ENCODE measurements at places on chromosomes 11 and 22. TPM values are rescaled to one million over a fixed set of nuclear protein-coding genes. Genes with fewer than 3 reads are reported as not detected.

The CARS1 gene
- total RNA-seq: 106 TPM

The SEPTIN3 gene
- total RNA-seq: 2.8 TPM

The CD3G gene
- total RNA-seq: 223 TPM

The CHRM1 gene
- total RNA-seq: not detected

The PTPRJ gene
- total RNA-seq: 83.0 TPM

The DEPDC7 gene
- 1.1 TPM for total RNA-seq

DNA sequence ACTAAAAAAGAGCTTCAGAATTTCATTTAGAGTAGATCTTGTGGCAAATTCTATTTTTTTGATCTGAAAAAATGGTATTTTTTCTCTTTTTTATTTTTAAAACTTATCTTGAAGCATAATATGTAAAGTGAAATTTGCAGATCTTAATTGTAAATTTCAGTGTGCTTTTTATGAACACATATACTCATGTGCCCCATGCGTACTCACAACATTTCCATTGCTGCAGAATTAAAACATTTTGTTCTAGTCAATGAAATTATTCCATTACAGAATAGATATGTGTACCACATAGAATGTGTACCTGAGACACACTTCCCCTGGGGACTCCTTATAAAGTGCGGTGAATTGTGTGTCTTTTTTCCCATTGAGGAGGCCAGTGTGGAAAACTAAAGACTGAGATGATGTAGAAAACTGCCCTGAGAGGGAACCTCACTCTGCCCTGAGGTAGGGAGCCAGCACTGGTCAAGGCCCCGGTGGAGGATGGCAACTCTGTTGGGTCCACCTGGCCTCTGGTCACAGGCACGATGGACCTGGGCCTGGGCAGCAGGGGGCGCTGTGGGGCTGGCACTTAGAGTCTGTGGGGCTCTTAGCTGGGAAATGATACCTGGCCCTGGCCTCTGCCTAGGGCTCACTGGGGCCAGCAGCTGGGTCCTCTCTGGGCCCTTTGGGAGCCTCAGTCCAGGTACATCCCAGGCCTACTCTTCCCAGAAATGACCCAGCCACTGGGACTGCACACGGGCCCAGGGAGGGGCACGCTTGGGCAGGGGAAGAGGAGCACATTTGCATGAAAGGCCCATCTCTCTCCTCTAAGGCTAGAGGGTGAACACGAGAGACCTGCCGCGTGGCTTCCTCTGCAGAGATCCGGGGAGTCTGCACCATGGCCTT, 77.9 kb upstream of the TOP3B start:
- DNase-seq: peak; percentile 69

DNA sequence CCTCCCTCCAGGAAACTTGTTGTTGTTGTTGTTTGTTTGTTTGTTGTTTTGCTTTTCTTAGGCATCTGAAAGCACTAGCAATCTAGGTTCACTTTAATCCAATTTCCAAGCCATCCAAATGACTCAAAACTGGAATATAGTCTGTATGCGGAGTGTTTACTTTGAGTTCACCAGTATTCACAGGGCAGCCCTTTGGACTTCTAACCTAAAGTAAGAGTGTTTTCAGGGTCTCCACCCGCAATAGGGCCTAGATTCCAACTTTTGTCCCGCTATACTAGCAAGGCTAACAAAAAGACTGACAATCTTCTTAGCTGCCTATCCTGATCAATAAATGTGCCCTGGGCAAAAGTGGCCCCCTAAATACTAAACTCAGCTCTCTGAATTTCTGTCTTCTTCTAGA, 13.6 kb downstream of the PGM2L1 start:
- no peak for DNase-seq

GRCh38 chr11:110392056-110392455, 37.7 kb upstream of the FDX1 start:
- DNase-seq: no peak

- DNase-seq: no peak
Measured at GRCh38 chr11:101807531-101807930, 107.3 kb upstream of the CEP126 start.

DNA sequence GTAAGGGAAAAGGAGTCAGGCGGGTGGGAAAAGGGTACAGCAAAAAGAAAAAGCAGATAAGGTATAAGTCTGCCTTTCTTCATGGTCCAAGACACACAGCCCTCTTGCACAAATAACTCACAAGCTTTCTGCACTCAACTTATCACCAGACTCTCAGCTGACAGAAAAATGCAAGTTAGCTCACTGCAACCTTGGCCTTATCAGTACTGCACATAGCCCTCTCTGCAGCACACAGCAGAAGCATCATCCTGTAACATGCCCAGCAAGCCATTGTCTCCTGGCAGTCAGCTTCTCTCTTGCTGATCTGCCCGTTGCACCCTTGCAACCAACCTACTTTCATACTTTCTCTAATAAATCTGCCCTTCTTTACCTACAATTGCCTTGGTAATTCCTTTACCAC, 5.8 kb downstream of the ZBTB44 start:
- no peak for DNase-seq

DNA sequence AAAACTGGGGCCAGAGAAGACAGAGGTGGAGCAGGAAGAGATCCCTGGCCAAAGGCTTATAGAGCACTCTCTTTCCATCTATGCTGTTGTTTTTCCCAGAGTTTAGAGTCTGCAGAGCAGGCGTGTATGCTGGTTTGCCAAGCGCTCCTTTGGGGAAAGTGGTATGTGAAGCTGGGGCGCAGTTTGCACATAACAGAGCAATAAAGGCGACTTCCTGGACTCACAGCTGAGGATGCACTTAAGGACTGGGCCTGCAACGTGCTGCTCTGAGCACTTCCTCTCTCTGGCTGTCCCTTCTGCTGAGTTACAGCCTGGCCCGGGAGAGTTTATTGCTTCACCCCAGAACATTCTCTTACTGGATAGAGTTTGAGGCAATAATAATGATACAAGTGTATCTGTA, 41.7 kb downstream of the THAP12 start:
- no peak for DNase-seq

- DNase-seq: no peak
Measured at GRCh38 chr11:66279092-66279734, 1.2 kb downstream of the CNIH2 start.

- no peak for DNase-seq
Measured at GRCh38 chr11:63556404-63557013, 6.7 kb downstream of the PLAAT2 start.

DNA sequence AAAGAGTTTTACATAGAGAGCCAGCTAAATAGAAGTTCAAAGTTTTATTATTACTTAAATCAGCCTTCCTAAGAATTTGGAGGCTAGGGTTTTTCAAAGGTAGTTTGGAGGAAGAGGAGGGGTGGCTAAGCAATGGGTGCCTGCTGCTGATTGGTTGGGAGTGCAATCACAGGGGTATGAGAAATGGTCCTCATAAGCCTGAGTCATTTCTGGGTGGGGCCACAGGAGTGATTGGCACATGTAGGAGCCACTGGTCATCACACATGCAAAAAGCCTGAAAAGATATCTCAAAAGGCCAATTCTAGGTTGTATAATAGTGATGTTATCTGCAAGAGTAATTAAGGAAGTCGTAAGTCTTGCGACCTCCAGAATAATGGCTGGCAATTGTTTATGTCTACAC, 12.9 kb downstream of the OR51L1 start:
- DNase-seq: no peak

DNA sequence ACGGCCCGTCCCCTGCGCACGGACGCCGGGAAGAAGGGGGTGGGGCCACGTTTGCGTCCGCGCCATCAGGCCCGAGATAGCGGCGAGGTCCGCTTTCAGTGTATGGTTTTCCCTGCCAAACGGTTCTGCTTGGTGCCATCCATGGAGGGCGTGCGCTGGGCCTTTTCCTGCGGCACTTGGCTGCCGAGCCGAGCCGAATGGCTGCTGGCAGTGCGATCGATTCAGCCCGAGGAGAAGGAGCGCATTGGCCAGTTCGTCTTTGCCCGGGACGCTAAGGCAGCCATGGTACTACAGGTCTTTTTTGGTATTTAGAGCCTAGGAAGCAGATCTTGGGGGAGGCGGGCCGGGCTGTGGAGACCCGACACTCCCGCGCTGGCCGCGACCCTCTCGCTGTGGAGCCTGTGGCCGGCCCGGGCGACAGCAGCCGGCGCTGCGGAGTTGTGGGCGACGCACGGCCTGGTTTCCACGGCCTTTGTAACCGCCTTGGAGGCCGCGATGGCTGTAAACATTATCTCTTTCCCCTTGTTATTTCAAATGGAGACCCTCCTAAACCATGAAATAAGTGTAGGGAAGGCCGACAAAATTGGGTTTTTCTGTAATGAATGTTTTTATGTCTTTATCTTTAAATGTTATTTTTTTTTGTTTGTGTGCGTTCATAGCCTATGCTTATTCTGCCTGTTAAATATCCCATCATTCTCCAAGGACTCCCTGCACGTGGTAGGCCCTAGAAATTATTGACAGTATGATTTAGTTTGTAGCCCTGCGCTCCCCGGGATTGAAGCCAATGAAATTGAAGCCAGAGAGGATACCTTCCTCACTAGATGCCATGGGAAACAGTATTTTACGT, at the start of gene AASDHPPT:
Gene AASDHPPT, plus strand, starts transcription at position 54 of the 847 bp plus-strand sequence. Its CDS starts 49 bp downstream, at position 103.
- DNase-seq: no peak

- DNase-seq: no peak
Measured at GRCh38 chr22:19016081-19016766, 80.1 kb upstream of the PRODH start.

GRCh38 chr11:93198215-93198845, 539 bp upstream of the SLC36A4 start:
- DNase-seq: no peak

DNA sequence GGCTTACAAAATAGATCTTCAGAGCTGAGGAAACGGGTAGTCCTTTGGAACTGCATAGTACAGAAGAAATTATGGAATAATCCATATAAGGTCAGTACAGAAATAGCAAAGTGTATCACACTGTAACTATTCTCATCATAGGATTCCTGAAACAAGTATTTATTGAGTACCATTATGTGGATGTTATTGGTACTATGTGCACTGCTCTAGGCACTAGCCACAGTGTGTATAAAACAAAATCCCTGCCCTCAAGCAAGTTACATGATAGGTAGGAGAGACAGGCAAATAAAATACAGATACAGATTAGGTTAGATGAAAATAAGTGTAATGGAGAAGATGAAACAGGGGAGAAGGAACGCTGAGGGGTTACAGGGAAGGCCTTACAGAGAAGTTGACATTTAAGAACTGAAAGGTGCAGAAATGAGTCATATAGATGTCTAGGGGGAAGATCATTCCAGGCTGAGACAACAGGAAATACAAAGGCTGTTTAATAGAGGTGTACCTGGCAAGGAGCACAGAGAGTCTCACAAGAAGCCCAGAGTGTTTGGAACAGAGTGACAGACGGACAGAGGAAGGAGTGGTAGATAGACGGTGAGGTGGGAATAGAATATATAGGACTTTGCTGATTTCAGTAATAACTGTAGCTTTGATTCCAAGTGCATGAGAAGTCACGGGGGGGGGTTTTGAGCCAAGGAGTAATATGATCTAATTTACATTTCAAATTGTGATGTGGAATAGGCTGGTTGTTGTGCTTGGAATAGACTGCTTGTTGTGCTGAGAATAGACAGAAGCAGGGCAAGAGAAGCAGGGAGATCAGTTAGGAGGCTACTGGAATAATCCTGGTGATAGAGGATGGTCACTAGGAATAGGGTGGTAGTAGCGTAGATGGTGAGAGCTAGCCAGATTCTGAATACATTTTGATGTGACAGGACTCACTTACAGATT, 13.7 kb downstream of the RNF141 start:
- DNase-seq: no peak

- no peak for DNase-seq
Measured at GRCh38 chr11:120465921-120466534, 45.5 kb upstream of the GRIK4 start.

DNA sequence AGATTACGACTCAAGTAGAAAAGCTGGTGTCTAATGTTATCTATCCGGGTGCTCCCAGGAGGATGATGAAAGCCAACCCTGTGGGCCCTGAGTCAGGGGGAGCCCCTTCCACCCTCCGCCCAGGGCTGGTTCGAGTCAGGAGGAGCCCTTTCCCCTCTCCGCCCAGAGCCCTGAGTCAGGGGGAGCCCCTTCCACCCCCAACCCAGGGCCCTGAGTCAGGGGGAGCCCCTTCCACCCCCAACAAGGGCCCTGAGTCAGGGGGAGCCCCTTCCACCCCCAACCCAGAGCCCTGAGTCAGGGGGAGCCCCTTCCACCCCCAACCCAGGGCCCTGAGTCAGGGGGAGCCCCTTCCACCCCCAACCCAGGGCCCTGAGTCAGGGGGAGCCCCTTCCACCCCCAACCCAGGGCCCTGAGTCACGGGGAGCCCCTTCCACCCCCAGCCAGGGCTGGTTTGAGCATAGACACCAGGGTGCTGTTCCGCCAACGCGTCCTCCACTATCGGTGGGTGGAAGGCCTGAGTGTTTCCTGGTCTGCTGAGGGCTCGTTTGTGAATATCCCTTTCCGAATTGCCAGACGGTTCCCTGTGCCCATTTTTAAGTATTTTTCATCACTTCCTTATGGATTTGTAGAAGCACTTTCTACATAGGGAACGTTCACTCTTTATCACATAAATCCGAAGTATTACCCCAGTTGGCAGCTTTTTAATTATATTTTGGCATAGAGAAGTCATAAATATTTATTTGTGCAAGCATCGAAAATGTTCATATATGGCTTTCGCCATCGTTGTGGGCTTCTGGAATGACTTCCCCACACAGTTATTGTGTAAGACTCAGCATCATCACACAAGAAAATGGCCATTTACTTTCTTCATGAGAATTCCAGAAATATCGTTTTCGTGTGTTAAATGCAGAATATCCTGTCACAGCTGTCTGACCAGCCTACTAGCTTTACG, 380.6 kb downstream of the BRD1 start:
- no peak for DNase-seq

DNA sequence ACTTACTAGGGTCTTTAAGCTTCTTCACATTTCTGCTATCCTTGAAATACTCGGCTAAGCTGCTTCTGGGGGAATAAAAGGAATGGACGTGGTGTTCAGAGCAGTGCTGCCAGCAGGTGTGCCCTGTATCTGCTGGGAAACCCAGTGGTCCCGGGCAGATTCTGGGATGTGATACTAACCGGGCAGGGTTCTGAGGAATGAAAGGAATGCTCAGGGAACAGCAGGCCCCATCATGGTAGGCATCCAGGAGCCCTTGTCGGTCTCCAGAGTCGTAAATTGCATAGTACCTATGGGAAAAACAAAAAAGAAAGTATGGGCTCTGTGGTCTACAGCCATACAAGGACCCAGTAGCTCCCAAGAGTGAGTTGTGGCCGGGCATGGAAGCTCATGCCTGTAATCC, 4.5 kb upstream of the TMEM223 start:
- DNase-seq: no peak

- DNase-seq: no peak
Measured at GRCh38 chr22:49829044-49829853, 1.6 kb upstream of the BRD1 start.

GRCh38 chr11:2522631-2523255, 77.9 kb downstream of the KCNQ1 start:
- DNase-seq: peak; percentile 9

GRCh38 chr22:30908051-30908461, 60.5 kb downstream of the MORC2 start:
- no peak for DNase-seq

Measured in activated CD4-positive, alpha-beta memory T cell treated with anti-CD3 and anti-CD28 coated beads, Interleukin-2, amount 10 ng/mL, durations not matched to agents 7 days and 5 days (primary cell).